GM23338 (cell line): ENCODE measurements at places on chromosomes 11 and 22. TPM values are rescaled to one million over a fixed set of nuclear protein-coding genes. Genes with fewer than 3 reads are reported as not detected.

The STK33 gene
- 17.2 and 25.2 TPM in 2 replicates for total RNA-seq

The CREB3L1 gene
- 4.5 and 8.5 TPM in 2 replicates for total RNA-seq

The IL10RA gene
- total RNA-seq, result 0.10 and 0.23 TPM in 2 replicates

The OR2AG1 gene
- total RNA-seq, result 0.04 TPM in 1 of 2 replicates, not detected in the other

The AQP11 gene
- total RNA-seq, result 1.7 and 1.8 TPM in 2 replicates

The SOX10 gene
- 2.1 and 2.3 TPM in 2 replicates for total RNA-seq

The MRGPRE gene
- not detected in 2 replicates for total RNA-seq

- no peaks in the 10 kb centered on the region for H3K27me3 ChIP-seq
- no peaks in the 10 kb centered on the region for H3K4me1 ChIP-seq
- H3K4me3 ChIP-seq, result no peak overlapping the region
- DNase-seq, result no peak
- no peaks in the 10 kb centered on the region for H3K36me3 ChIP-seq
Measured at GRCh38 chr11:96905143-96905542, 515.3 kb downstream of the JRKL start.

GRCh38 chr22:32409977-32410376 lies 2.1 kb downstream of the RTCB start:
- H3K36me3 ChIP-seq, result peaks cover 35% of the 10 kb centered on the region
- H3K27me3 ChIP-seq, result no peaks in the 10 kb centered on the region
- peaks cover 6% of the 10 kb centered on the region; the same call in 1 of the 2 replicates for H3K4me1 ChIP-seq
- no peak overlapping the region for H3K27ac ChIP-seq

GRCh38 chr11:61707574-61707973 lies 27.4 kb downstream of the DAGLA start:
- H3K27me3 ChIP-seq, result no peaks in the 10 kb centered on the region
- no peak overlapping the region for H3K27ac ChIP-seq
- no peak overlapping the region for H3K4me3 ChIP-seq

GRCh38 chr11:26994631-26995095 lies 751 bp downstream of the FIBIN start:
- H3K27ac ChIP-seq, result no peak overlapping the region
- peak overlapping the region; percentile 51 for H3K4me3 ChIP-seq
- DNase-seq, result peak; percentile 24
- H3K36me3 ChIP-seq, result no peaks in the 10 kb centered on the region

GRCh38 chr11:36567694-36568093 lies at the start of gene RAG1:
RAG1 (plus strand) TSS chr11:36568007; CDS start chr11:36573305, 5,298 bp downstream.
- no peaks in the 10 kb centered on the region for H3K36me3 ChIP-seq
- H3K27ac ChIP-seq, result no peak within 1 kb of the TSS
- no peak within 1 kb of the TSS for H3K4me3 ChIP-seq
- H3K27me3 ChIP-seq, result no peaks in the 10 kb centered on the region
- DNase-seq, result no peak

DNA sequence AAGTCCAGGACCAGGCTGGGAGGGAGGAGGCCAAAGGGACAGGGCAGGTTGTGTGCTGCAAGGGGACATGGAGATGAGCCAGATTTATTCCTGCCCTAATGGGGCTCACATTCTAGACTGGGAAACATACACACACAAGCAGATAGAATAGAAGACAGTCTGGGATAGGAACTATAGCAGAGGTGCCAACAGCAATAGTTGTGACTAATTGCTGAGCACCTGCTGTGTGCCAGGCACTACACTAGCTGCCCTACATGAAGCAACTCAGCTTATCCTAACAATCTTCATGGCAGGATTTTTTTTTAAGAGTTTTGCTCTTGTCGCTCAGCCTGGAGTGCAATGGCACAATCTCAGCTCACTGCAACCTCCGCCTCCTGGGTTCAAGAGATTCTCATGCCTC lies 11.4 kb downstream of the MOGAT2 start:
- H3K36me3 ChIP-seq, result no peaks in the 10 kb centered on the region
- no peak overlapping the region for H3K27ac ChIP-seq
- no peak overlapping the region for H3K4me3 ChIP-seq
- no peak for DNase-seq

- peak; percentile 38 for DNase-seq
- H3K36me3 ChIP-seq, result no peaks in the 10 kb centered on the region
- H3K27me3 ChIP-seq, result no peaks in the 10 kb centered on the region
- no peak overlapping the region for H3K4me3 ChIP-seq
- no peak overlapping the region for H3K27ac ChIP-seq
Measured at GRCh38 chr22:37161443-37161842, 11.7 kb upstream of the IL2RB start.

- no peaks in the 10 kb centered on the region for H3K27me3 ChIP-seq
- peaks cover 7% of the 10 kb centered on the region; the same call in 1 of the 2 replicates for H3K4me1 ChIP-seq
- no peak overlapping the region for H3K4me3 ChIP-seq
- H3K36me3 ChIP-seq, result no peaks in the 10 kb centered on the region
- DNase-seq, result no peak
- no peak overlapping the region for H3K27ac ChIP-seq
Measured at GRCh38 chr11:64176751-64177150, 9.2 kb upstream of the STIP1 start.

- no peaks in the 10 kb centered on the region for H3K36me3 ChIP-seq
- no peaks in the 10 kb centered on the region for H3K4me1 ChIP-seq
- no peaks in the 10 kb centered on the region for H3K27me3 ChIP-seq
- H3K27ac ChIP-seq, result no peak overlapping the region
- DNase-seq, result peak; percentile 70
Measured at GRCh38 chr11:19395050-19395449, 154.3 kb upstream of the E2F8 start.

- H3K36me3 ChIP-seq, result no peaks in the 10 kb centered on the region
- DNase-seq, result no peak
- no peak overlapping the region for H3K4me3 ChIP-seq
- no peak overlapping the region for H3K27ac ChIP-seq
- H3K4me1 ChIP-seq, result no peaks in the 10 kb centered on the region
- no peaks in the 10 kb centered on the region for H3K27me3 ChIP-seq
Measured at GRCh38 chr11:69320756-69321741, 27.1 kb downstream of the MYEOV start.

DNA sequence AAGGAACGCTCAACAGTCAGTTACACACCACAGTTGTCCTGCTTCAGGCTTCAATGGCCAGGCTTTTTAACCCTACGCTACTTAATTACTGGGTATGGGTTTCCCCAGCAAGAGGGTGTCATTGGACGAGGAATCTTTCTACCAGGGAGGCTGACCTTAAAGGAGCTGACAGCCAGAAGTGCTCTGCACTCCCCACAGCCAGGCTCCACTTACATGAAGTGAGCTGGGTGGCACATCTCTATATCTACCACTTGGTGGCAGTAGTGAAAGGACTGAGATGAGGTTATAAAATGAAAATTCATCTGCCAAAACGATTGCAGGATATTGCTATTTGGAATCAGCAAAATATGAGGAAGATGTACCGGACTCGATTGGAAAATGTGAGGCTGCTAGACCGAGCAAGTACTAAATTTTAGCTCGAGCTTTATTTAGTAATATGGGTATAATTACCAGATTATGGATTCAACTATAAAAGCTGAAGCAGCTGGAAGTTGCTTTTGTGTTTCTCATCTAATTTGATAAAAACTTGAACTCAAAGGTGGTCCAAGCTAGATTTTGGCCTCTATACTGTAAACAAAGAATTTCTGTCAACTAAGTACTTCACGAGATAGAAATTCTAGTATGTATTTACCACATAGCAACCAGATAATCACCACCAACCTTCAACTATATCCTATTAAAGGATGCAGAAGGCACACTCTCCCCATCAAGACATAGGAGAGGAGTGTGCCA lies 53.9 kb upstream of the CEP126 start:
- H3K4me3 ChIP-seq, result no peak overlapping the region
- H3K27ac ChIP-seq, result no peak overlapping the region
- H3K27me3 ChIP-seq, result no peaks in the 10 kb centered on the region
- H3K4me1 ChIP-seq, result no peaks in the 10 kb centered on the region

- no peak overlapping the region for H3K27ac ChIP-seq
- H3K4me3 ChIP-seq, result no peak overlapping the region
- no peaks in the 10 kb centered on the region for H3K27me3 ChIP-seq
Measured at GRCh38 chr11:95764267-95764898, 25.2 kb downstream of the FAM76B start.

- DNase-seq, result no peak
- H3K4me1 ChIP-seq, result no peaks in the 10 kb centered on the region
- peaks cover 33% of the 10 kb centered on the region for H3K36me3 ChIP-seq
- H3K27ac ChIP-seq, result no peak overlapping the region; the same call in 1 of the 2 replicates
- H3K27me3 ChIP-seq, result no peaks in the 10 kb centered on the region
Measured at GRCh38 chr11:88292171-88292843, 45.2 kb downstream of the CTSC start.

DNA sequence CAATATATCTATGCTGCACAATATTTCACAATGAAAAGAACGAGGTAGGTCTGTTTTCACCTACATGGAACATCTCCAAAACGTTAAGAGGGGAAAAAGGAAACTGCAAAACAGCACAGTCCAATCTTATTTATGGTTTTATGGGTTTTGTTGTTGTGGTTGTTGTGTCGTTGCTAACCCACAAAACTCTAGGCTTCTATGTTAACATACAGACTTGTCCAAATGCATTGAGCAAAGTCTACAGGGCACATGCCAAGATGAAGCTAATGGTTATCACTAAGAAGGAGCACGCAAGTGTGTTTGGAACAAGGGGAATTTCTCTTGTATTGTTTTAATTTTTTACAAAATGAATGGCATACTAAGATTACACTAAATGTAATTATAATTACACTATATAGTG lies 48.6 kb downstream of the AHNAK start:
- no peak for DNase-seq
- no peak overlapping the region for H3K27ac ChIP-seq
- no peak overlapping the region for H3K4me3 ChIP-seq
- H3K4me1 ChIP-seq, result peaks cover 16% of the 10 kb centered on the region; the same call in 1 of the 2 replicates
- H3K36me3 ChIP-seq, result no peaks in the 10 kb centered on the region
- no peaks in the 10 kb centered on the region; the same call in 1 of the 2 replicates for H3K27me3 ChIP-seq

DNA sequence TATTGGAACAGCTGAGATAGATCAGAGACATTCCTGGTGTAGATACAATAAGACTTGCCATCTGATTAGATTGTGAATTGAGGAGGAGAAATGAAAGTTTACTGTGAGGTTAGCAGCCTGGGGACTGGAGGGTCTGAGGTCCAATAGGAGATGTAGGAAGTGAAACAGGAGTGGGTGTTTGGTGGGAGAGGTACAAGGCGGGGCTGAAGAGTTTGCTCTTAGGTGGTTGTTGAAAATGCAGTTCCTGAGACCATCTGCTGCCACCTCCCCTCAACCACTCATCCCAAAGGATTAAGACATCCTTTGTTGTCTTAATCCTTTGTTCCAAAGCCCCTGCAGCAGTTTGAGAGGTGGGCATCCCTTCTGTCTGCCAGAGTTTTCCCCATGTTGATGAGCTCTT lies 14.8 kb downstream of the PIWIL4 start:
- no peak for DNase-seq
- no peak overlapping the region for H3K27ac ChIP-seq
- no peaks in the 10 kb centered on the region for H3K27me3 ChIP-seq

DNA sequence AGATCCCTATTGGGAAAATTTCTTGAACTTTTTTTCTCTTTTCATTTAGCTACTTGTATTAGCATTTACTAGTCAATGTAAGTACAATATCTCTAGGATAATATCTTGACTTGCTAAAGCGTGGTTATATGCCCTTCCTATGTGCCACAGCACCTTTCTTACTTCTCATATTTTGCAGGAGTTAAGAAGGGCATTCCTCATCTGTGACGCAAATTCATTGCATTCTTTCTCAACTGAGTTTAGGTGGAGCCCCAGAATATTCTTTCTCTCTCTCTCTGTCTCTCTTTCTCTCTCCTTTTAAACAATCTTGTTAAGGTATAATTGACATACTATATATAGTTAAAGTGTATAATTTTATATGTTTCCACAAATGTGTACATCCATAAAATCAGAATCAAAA lies 266.1 kb downstream of the RAB38 start:
- DNase-seq, result peak; percentile 21
- no peaks in the 10 kb centered on the region for H3K27me3 ChIP-seq

GRCh38 chr11:41921746-41922390 lies 462.4 kb upstream of the LRRC4C start:
- H3K36me3 ChIP-seq, result no peaks in the 10 kb centered on the region; the same call in 1 of the 2 replicates
- no peak overlapping the region for H3K27ac ChIP-seq
- H3K4me3 ChIP-seq, result no peak overlapping the region
- peaks cover 10% of the 10 kb centered on the region for H3K4me1 ChIP-seq

- DNase-seq, result peak; percentile 97
- no peaks in the 10 kb centered on the region for H3K27me3 ChIP-seq
- H3K4me3 ChIP-seq, result peak overlapping the region; percentile 41; the same call in 1 of the 2 replicates
- H3K27ac ChIP-seq, result no peak overlapping the region
Measured at GRCh38 chr22:50705219-50705691, 32.6 kb downstream of the SHANK3 start.

DNA sequence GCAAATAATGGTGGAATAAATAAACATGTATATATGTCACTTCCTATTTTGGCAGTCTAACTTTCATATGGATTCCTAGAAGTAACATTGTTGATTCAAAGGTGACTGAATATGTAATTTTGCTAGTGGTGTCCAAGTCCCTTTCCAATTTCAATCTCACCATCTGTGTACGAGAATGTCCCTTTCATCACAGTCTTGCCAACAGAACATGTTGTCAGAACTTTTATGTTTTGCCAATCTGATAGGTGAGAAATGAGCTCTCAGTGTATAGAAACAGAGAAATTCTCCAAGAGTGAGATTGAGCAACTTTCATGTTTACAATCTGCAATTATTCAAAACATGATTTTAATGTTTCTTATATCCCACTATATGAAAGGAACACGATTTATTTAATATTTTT lies 167.5 kb downstream of the CNTN5 start:
- peaks cover 5% of the 10 kb centered on the region for H3K4me1 ChIP-seq
- H3K36me3 ChIP-seq, result no peaks in the 10 kb centered on the region
- no peaks in the 10 kb centered on the region for H3K27me3 ChIP-seq
- no peak for DNase-seq
- no peak overlapping the region for H3K4me3 ChIP-seq

GRCh38 chr11:16669799-16670415 lies 68.5 kb upstream of the C11orf58 start:
- no peaks in the 10 kb centered on the region; the same call in 1 of the 2 replicates for H3K4me1 ChIP-seq
- H3K27me3 ChIP-seq, result no peaks in the 10 kb centered on the region
- peak; percentile 55 for DNase-seq
- no peaks in the 10 kb centered on the region; the same call in 1 of the 2 replicates for H3K36me3 ChIP-seq
- no peak overlapping the region for H3K4me3 ChIP-seq

DNA sequence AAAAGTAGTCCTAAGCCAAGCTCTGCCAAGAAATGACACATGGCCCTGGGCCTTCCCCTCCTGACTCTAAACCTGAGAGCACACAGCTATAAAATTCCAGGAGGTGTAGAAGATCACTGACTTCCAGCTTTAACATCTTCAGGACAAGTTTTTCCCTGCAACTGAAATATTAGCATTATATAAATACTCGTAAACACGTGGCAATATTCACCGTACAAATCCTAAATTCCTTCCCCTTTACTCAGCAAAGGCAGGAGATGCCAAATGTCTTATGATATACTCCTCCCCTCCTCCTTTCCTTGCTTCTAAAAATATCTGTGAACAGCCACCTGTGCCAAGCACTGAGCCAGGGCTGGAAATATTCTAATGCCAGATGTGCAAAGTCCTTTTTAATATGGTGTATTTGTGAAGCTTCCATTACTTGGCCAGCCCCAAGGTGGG lies 194.0 kb downstream of the LARGE1 start:
- H3K27ac ChIP-seq, result no peak overlapping the region
- H3K4me3 ChIP-seq, result no peak overlapping the region
- no peak for DNase-seq
- H3K36me3 ChIP-seq, result no peaks in the 10 kb centered on the region; the same call in 1 of the 2 replicates
- peaks cover 26% of the 10 kb centered on the region for H3K4me1 ChIP-seq
- H3K27me3 ChIP-seq, result no peaks in the 10 kb centered on the region

- H3K27me3 ChIP-seq, result peaks cover 33% of the 10 kb centered on the region
- no peaks in the 10 kb centered on the region for H3K36me3 ChIP-seq
- H3K27ac ChIP-seq, result no peak overlapping the region
- no peak overlapping the region for H3K4me3 ChIP-seq
- no peaks in the 10 kb centered on the region for H3K4me1 ChIP-seq
- DNase-seq, result no peak
Measured at GRCh38 chr11:3201677-3202181, 16.9 kb downstream of the MRGPRG start.
